ENCODE measurements at places on chromosomes 5 and 9.
A peak's percentile ranks its signal among the peaks of the same experiment; 100 is the strongest.

DNA sequence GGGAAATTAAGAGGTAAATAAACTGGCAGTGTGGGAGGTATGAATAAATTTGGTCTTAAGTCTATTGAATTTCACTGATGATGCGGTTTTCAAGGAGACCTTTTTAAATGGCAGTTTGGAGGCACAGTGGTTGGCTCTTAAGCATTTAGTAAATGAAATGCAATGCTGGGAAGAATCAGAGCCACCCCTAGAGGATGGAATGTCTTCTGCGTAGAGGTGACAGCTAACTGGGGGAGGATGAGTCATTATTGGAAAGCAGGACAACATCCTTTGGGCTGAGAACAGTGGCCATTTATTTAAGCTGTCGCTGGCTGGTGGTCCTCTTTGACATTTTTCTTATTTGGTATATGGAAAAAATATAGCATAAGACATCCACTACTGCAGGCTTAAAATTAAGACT, 163.2 kb downstream of the SH3GL2 start:
- H3K4me3 ChIP-seq = no peak overlapping the region
- H3K27me3 ChIP-seq = peaks cover 3% of the 10 kb centered on the region
- H3K27ac ChIP-seq = no peak overlapping the region
- H3K4me1 ChIP-seq = no peaks in the 10 kb centered on the region
- no peaks in the 10 kb centered on the region for H3K36me3 ChIP-seq

GRCh38 chr9:126450668-126451205, 124.1 kb downstream of the MVB12B start:
- peaks cover 4% of the 10 kb centered on the region for H3K36me3 ChIP-seq
- no peak overlapping the region for H3K27ac ChIP-seq
- H3K4me3 ChIP-seq = no peak overlapping the region
- H3K27me3 ChIP-seq = no peaks in the 10 kb centered on the region

DNA sequence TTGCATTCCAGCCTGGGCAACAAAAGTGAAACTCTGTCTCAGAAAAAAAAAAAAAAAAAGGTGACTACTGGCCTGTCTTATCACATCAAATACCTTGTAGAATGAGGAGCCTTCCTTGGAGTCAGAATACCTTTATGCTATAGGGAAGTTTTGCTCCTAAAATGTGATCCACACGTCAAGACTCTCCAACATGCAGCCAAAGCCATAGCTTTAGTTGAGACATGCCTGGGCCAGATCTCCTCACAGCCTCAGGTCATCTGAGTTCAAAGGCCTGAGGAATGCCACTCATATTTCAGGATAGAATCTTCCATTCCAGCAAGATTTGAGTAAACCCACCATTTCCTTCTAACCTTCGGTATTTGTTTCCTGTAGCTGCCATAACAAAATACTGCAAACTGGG, 13.7 kb upstream of the SOWAHA start:
- no peaks in the 10 kb centered on the region for H3K4me1 ChIP-seq
- no peak for DNase-seq
- no peaks in the 10 kb centered on the region for H3K36me3 ChIP-seq
- H3K4me3 ChIP-seq = no peak overlapping the region
- no peak overlapping the region for H3K27ac ChIP-seq
- H3K27me3 ChIP-seq = no peaks in the 10 kb centered on the region

- no peak for DNase-seq
- no peak overlapping the region for H3K4me3 ChIP-seq
- no peaks in the 10 kb centered on the region for H3K27me3 ChIP-seq
- no peaks in the 10 kb centered on the region for H3K36me3 ChIP-seq
Observed at GRCh38 chr5:134626369-134627014, 6.1 kb downstream of the SAR1B start.

GRCh38 chr9:37215381-37215780, 95.0 kb downstream of the ZCCHC7 start:
- H3K27ac ChIP-seq = no peak overlapping the region
- H3K27me3 ChIP-seq = no peaks in the 10 kb centered on the region
- H3K4me1 ChIP-seq = no peaks in the 10 kb centered on the region

- H3K4me1 ChIP-seq = no peaks in the 10 kb centered on the region
- H3K4me3 ChIP-seq = no peak overlapping the region
- H3K27me3 ChIP-seq = no peaks in the 10 kb centered on the region
Observed at GRCh38 chr5:42274913-42275312, 148.3 kb upstream of the GHR start.

GRCh38 chr9:4792054-4792571, 631 bp upstream of the RCL1 start:
- peaks cover 22% of the 10 kb centered on the region for H3K4me1 ChIP-seq
- H3K27me3 ChIP-seq = no peaks in the 10 kb centered on the region
- H3K27ac ChIP-seq = peak overlapping the region; percentile 96
- H3K4me3 ChIP-seq = peak overlapping the region; percentile 78
- H3K36me3 ChIP-seq = no peaks in the 10 kb centered on the region
- peak; percentile 21 for DNase-seq

GRCh38 chr9:72932619-72933018, 20.2 kb downstream of the ALDH1A1 start:
- DNase-seq = no peak
- H3K27ac ChIP-seq = no peak overlapping the region
- no peaks in the 10 kb centered on the region for H3K27me3 ChIP-seq
- H3K36me3 ChIP-seq = peaks cover 18% of the 10 kb centered on the region
- H3K4me3 ChIP-seq = no peak overlapping the region

- no peaks in the 10 kb centered on the region for H3K27me3 ChIP-seq
- DNase-seq = no peak
- H3K4me1 ChIP-seq = no peaks in the 10 kb centered on the region
Observed at GRCh38 chr5:145340099-145340498, 495.0 kb downstream of the PRELID2 start.

DNA sequence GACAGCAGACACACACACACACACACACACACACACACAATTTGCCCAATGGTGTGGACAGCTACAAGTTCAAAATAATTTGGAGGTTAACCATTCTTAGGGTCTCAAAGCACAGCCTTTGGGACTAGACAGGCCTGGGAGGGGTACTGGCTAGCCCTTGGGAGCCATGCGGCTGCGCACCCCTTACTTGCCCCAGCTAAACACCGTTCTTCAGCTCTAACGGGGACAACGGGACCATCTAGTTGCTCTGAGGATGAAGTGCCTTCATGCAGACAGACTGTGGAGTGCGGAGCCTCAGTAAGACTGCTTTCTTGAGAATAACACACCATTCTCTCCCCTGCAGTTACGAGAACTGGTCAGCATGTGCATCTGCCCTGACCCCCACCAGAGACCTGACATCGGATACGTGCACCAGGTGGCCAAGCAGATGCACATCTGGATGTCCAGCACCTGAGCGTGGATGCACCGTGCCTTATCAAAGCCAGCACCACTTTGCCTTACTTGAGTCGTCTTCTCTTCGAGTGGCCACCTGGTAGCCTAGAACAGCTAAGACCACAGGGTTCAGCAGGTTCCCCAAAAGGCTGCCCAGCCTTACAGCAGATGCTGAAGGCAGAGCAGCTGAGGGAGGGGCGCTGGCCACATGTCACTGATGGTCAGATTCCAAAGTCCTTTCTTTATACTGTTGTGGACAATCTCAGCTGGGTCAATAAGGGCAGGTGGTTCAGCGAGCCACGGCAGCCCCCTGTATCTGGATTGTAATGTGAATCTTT, 64.6 kb downstream of the PSMB7 start:
- H3K4me3 ChIP-seq = no peak overlapping the region
- no peak overlapping the region for H3K27ac ChIP-seq
- H3K36me3 ChIP-seq = peaks cover 4% of the 10 kb centered on the region
- H3K27me3 ChIP-seq = no peaks in the 10 kb centered on the region

- H3K27ac ChIP-seq = no peak overlapping the region
- no peaks in the 10 kb centered on the region for H3K27me3 ChIP-seq
- peaks cover 5% of the 10 kb centered on the region for H3K36me3 ChIP-seq
Observed at GRCh38 chr9:83800236-83801033, 17.1 kb downstream of the GKAP1 start.

- no peak overlapping the region for H3K27ac ChIP-seq
- H3K27me3 ChIP-seq = no peaks in the 10 kb centered on the region
- no peaks in the 10 kb centered on the region for H3K4me1 ChIP-seq
- no peak overlapping the region for H3K4me3 ChIP-seq
- DNase-seq = no peak
- H3K36me3 ChIP-seq = no peaks in the 10 kb centered on the region
Observed at GRCh38 chr5:25029004-25029403, 384.2 kb upstream of the CDH10 start.

- no peaks in the 10 kb centered on the region for H3K36me3 ChIP-seq
- H3K27me3 ChIP-seq = no peaks in the 10 kb centered on the region
- no peak overlapping the region for H3K4me3 ChIP-seq
- no peak overlapping the region for H3K27ac ChIP-seq
Observed at GRCh38 chr5:62732677-62733121, 154.1 kb downstream of the LRRC70 start.

GRCh38 chr5:78411586-78411985, 51.2 kb downstream of the SCAMP1 start:
- peaks cover 3% of the 10 kb centered on the region for H3K36me3 ChIP-seq
- no peak overlapping the region for H3K27ac ChIP-seq
- H3K4me3 ChIP-seq = no peak overlapping the region

- H3K4me1 ChIP-seq = peaks cover 56% of the 10 kb centered on the region
- H3K4me3 ChIP-seq = peak overlapping the region; percentile 2
- H3K27ac ChIP-seq = peak overlapping the region; percentile 96
Observed at GRCh38 chr9:69376651-69377050, 51.6 kb downstream of the ENTREP1 start.

- peak overlapping the region; percentile 89 for H3K27ac ChIP-seq
- H3K36me3 ChIP-seq = no peaks in the 10 kb centered on the region
- H3K4me3 ChIP-seq = peak overlapping the region; percentile 78
- peak; percentile 66 for DNase-seq
- no peaks in the 10 kb centered on the region for H3K27me3 ChIP-seq
Observed at GRCh38 chr5:151685749-151686673, 704 bp downstream of the SPARC start.

GRCh38 chr5:42461033-42461432, 37.8 kb downstream of the GHR start:
- H3K4me1 ChIP-seq = peaks cover 10% of the 10 kb centered on the region
- DNase-seq = no peak
- no peak overlapping the region for H3K4me3 ChIP-seq
- no peaks in the 10 kb centered on the region for H3K36me3 ChIP-seq

DNA sequence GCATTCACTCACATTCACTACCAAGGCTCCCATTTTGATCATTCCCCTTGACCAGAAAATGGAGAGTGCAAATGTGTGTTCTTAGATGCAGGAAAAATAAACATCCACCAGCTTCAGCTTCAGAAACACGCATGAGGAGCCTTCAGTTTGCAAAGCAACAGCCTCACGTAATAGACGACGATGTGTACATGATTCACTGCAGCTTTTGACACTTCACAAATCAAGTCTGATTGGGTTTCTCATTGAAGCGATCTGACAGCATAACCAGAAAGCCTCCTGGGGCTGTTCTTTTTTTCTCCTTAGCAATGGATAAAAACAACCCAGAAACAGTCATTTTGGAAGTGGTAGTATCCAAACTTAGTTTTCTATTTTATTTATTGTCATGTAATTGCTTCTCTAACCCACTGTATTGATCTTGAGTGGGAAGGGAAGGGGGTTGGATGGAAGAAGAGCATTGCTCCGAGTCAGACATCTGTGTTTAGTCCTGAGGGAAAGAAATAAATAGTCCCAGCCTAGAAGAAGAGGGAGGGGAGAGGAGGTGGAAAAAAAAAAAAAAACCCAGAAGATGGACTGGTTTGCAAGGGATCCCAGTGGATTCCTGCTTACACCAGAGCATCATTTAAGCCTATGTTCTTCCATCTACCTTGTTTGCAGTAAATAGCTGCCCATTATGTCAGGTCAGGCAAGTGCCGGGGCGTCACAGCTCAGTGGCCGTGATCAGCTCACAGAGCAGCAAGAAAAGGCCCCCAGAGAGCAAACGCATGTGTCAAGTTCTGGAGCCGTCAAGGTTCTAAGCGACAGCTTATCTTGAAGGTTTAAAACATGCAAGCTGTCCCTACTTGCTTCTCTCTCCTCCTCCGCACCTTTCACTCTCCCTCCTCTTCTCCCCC, 190.2 kb upstream of the SNX2 start:
- H3K36me3 ChIP-seq = no peaks in the 10 kb centered on the region
- H3K4me3 ChIP-seq = no peak overlapping the region
- H3K4me1 ChIP-seq = no peaks in the 10 kb centered on the region
- H3K27me3 ChIP-seq = no peaks in the 10 kb centered on the region
- H3K27ac ChIP-seq = no peak overlapping the region
- DNase-seq = no peak

GRCh38 chr5:43609752-43610151, 6.8 kb downstream of the NNT start:
- H3K27me3 ChIP-seq = no peaks in the 10 kb centered on the region
- H3K4me3 ChIP-seq = no peak overlapping the region
- peak overlapping the region; percentile 37 for H3K27ac ChIP-seq
- H3K36me3 ChIP-seq = peaks cover 54% of the 10 kb centered on the region
- H3K4me1 ChIP-seq = peaks cover 34% of the 10 kb centered on the region

GRCh38 chr5:126508251-126508961, 85.2 kb downstream of the GRAMD2B start:
- H3K27ac ChIP-seq = no peak overlapping the region
- H3K4me1 ChIP-seq = no peaks in the 10 kb centered on the region
- H3K27me3 ChIP-seq = no peaks in the 10 kb centered on the region

DNA sequence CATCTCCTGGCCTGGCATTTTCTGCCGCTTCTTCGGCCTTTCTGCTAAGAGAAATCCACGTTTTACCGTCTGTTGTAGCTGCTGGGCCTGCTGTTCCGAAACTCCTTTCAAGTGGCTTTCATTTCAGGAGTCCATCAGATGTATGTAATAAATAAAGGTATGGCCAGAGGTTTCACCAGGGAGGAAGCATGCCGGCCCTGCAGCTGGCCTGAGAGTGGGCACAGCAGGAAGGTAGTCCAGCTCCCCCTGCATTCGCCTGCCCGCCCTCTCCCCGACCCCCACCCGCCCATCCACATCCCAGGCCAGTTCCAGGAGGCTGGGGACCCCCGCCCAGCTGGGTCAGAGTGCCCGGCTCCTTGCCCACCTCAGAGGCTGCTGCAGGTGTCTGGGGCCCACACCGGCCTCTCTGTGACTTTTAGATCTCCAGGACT, 46.4 kb upstream of the EXOC3 start:
- H3K27ac ChIP-seq = no peak overlapping the region
- no peak overlapping the region for H3K4me3 ChIP-seq
- no peak for DNase-seq
- no peaks in the 10 kb centered on the region for H3K27me3 ChIP-seq
- H3K4me1 ChIP-seq = peaks cover 4% of the 10 kb centered on the region

DNA sequence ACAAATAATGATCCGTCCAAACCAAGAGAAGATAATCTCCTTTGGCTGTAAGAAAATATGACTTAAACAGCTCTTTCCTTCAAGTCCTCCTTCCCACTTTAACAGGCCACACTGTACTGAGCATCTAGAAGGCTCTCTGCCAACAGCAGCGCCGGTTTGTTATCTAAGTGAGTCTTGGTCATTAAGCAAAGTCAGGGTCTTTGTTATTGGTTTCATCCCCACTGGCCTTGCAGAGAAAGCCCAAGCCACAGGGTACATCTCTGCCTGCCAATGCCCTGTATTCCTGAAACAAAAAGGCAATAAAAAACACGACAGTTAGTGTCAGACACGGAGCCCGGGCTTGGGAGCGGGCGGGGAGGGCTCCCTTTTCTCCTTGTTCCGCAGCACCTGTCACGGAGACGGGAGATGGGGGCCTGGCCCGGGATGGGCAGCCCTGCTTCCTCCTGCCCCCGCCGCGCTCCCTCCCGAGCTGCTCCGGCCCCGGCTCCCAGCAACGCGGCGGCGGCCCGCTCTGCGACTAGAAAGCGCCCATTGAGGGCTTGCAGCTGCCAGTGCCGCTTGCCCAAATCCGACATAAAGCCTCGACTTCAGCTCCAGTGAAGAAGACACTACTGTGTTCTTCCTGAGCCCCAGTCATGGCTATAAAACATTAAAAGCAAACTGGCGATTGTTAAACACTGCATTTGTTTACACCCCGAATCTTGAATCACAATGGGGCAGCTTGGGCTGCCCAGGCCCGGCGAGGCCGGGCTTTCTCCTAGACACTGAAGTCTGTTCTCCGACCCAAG, 28.1 kb upstream of the PIK3R1 start:
- H3K4me3 ChIP-seq = peak overlapping the region; percentile 61
- no peaks in the 10 kb centered on the region for H3K36me3 ChIP-seq
- no peaks in the 10 kb centered on the region for H3K27me3 ChIP-seq
- peak; percentile 70 for DNase-seq
- H3K27ac ChIP-seq = peak overlapping the region; percentile 34

Data from psoas muscle (tissue), 8 donors.